ENCODE measurements at places on chromosomes 16 and 17.
A peak's percentile ranks its signal among the peaks of the same experiment; 100 is the strongest.

GRCh38 chr17:48391444-48391843 is 38.6 kb downstream of the SKAP1 start:
- no peak for DNase-seq

DNA sequence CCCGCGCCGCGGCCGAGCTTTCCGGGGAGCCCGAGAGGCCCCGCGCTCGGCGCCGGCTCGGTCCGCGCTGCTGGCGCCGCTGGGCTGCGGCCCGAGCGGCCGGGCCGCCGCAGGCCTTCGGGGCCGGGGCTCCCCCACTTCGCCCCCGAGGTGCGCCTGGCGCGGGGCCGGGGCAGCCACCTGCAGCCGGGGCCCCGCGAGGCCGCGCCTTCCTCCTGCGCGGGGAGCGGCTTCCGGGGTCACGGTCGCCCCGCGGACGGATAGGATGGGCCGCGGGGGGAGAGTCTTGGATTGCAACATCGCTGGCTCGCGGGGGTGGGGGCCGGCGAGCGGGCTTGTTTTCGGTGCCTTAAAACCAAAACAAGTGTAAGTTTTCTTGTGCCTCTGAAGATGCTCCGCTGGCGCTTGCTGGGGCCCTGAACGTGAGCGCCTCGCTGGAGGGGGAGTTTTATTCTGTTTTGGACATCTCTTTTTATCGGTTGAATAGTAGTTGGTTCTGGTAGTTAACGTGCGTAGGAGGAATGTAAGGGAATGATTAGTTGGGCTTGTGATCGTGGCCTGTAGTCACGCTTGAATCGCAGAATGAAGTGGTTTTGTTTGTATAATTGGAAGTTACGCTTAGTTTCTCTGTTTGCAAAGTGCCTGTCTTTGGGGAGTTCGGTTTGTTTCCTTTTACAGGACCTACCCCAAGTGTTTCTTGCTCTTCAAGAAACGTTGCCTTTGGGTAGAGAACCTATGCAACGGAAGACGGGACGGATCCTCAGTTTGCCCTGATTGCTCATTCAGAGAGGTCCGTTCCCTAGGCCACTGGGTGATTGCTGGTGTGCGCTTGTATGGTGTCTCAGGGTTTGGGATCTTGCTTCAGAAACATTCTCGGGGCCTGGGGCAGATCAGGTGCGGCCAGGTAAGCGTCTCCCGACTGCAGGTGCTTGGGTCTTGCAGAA is 724 bp downstream of the UBE2I start:
- no peak for DNase-seq

DNA sequence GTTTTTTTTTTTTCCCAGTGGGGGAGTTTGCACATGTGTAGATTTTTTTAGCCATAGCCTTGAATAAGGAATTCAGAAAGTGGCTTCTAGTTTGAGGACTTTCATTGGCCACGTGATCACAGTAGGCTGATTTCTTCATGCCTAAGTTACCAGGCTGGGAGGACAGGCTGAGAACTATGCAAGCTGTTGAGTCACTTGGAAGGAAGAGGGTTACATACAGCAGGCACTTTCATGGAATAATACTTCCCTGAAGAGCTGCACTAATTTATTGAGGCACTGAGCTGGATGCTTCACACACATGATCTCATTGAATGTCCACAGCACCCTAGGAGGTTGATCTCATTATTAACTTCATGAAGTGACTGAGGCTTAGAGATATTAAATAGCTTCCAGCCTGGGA is 22.8 kb downstream of the PRKCB start:
- DNase-seq: no peak

DNA sequence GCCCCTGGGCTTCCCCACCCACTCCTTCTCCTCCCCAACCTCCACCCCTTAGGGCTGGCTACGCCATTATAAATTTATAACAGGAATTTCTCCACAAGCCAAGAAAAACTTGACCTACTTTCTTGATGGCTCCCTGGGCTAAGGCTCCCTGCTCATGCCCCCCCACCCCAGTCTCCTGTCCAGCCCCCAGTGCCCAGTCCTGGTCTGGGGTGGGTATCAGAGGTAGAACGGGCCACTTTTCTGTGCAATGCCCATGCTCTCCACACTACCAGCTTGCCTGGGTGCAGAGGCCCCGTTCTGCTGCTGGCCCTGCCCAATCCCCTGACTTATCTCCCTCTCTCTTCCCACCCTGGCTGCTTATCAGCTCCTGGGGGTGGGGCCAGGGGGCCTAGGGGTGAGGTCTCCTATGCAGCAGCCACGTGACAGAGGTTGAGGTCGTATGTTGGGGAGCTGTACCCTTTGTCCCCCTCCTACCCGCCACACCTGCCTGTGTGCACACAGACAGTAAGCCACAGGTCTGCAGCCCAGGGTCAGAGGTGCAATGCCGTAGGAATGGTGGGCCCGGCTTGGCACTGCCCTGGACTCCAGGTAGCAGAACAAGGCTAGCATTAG is 10.1 kb downstream of the THRA start:
- DNase-seq: no peak

DNA sequence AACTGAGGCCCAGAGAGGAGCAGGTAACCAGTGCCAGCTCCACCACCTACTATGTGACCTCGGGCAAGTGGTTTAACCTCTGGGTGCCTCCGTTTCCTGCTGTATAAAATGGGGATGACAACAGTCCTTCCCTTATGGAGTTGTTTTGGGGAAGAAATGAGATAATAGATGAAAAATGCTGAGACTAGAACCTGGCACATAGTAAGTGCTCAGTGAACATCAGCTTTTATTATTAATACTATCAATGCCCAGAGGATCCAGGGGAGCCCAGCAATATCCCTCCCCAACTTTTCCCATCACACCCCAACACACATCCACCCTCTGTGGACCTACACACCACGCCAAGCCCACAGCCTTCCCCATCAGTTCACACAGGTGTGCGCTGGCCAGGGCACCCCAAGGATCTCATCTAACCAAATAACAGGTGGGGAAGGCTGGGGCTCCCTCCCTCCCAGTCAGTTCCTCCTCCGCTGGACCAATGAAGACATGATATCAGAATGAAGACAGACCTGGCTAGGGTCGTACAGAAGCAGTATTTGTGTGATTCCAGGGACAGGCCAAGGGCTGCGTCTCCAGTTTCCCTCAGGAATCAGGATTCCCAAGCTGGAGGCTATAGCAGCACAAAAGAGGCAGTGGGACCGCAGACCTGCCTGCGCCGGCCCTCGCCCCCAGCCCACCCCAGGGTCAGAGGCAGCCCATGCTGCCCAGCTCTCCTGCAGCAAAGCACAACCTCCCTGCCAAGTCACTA is 1.8 kb downstream of the ATP2A3 start:
- DNase-seq: no peak

DNA sequence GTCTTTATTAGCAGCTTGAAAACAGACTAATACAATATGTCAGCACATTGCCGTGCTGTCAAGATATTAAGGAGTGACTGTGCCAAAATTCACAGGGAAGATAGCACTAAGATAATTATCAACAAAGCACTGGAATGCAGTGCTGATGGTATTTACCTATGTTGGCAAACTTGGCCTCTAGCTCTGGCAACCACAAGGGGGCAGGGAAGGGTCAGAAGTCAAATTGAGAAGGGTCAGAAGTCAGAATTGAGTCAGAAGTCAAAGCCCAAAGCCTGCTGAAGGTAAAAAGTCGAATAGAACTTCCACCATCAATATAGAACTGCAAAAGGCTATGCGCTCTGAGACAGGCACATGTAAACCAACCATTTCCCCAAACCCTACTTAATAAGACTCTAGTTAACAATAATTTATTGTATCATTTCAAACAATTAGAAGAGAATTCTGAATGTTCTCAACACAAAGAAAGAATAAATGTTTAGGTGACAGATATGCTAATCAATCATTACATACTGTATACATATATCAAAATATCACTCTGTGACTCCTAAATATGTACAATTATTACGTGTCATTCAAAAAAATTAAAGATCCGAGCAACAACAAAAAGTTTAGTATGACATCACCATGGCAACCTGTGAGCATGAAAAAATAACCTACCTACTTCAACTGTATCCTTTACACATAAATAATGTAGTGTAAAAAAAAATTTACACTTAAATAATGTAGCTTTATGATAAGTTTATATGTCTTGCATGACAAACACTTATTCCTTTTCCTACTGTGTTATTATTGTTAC is 916.1 kb downstream of the KCNJ2 start:
- DNase-seq: peak; percentile 17

DNA sequence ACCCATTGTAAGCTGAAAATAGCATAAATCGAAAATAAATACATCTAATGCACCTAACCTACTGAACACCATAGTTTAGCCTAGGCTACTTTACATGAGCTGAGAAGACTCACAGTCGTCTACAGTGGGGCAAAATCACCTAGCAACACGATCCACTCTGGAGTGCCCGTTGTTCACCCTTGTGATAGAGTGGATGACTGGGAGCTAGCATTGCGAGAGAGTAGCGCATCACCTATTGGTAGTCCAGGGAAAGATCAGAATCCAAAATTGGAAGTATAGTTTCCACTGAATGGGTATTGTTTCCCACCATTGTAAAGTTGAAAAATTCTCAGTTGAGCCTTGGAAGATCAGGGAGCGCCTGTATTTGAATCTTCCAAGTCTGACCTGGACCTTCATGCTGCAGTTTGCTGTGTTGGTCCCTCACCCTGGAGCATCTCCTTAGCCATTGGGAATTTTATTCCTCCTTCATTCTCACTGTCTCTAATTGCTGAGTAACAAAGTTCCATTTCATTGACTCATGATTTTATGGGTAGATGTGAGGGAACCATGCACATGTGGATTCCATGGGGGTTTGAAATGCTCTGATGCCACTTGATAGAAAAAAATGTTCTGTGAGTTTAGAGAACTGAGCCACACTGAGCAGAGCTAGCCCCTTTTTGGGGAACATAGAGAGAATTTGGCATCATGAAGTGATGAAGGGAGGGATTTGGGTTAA is 19.6 kb downstream of the AKAP1 start:
- DNase-seq: no peak

- no peak for DNase-seq
Measured at GRCh38 chr17:9472541-9472940, 103.1 kb downstream of the STX8 start.

- no peak for DNase-seq
Measured at GRCh38 chr16:72291121-72291520, 119.2 kb upstream of the PMFBP1 start.

DNA sequence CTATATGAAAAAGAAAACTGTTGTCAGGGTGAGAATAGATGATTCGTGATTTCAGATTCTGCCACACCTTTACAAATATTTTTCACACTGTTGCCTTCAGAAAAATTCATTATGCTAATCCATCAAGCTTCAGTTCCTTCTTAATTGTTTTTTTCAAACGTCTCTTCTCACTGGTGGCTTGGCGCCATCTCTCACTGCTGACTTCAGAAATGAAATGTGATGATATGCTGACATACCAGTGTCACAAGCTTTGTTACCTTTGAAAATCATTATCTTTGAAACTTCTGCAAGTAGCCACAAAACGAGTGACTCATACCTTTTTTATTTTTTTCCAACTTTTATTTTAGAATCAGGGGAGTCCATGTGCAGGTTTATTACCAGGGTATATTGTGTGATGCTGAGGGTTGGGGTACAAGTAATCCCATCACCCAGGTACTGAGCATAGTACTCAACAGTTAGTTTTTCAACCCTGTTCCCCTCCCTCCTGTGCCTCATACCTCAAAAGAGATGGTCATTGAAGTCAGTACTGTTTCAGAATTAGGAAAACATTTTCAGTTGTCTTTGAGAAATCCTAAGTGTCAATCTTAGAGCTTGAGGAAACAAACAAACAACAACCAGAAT is 14.0 kb upstream of the KRT222 start:
- DNase-seq: no peak

DNA sequence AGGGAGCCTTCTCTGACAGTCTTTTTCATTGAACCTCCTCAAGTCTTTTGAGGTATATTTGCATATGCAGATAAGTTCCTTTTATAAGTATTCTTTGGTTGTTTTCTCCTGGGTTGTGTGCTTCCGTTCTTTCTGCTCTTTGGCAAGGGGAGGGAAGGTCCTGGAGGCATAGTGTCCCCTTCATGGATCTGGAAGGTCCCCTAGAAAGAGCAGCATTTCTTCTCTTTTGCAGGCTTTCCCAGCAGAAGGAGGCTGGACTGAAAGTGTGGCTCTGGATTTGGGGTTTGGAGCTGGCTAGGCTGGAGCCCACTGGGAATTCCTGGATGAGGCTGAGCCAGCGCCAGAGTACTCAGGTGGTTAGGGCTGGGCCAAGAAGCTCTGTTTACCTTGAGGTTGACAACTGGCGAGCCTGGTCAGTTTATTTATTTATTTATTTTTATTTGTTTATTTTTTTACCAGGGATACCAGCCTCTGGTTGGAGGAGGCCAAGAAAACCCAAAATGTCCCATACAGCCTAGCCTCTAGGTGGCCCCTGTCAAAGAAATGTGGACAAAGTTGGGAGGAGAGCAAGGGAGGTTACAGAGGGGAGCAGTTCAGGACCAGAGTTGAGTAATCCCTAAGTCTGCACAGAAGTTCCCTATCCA is 5.4 kb upstream of the TOP2A start:
- DNase-seq: peak; percentile 84

DNA sequence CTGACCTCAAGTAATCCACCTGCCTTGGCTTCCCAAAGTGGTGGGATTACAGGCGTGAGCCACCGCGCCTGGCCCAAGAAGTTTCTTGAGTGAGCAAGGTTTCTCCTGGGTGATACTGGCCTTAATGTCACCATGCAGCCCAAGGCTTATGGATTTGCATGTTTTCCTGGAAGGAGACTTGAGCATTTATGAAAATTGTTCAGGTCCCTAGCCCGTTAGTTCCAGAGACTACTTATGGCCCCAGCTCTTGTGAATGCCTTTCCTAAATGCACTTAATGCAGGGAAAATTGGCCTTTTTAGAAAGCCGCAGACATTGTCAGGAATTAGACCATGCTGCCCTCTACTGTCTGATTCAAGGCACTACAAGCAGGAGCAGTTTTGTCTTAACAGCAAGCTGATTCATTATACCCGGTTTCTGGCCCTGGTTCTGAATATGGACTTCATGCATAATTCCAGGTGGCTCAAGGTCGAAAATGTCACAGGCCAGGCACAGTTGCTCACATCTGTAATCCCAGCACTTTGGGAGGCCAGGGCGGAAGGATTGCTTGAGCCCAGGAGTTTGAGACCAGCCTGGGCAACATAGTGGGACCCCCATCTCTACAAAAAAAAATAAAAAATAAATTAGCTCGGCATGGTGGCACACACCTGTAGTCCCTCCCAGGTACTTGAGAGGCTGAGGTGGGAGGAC is 91.3 kb downstream of the SNX29 start:
- peak; percentile 40 for DNase-seq
